Cerebellar nuclear complex (tissue), 1 donor: ENCODE measurements at places on chromosomes 7 and 10.

DNA sequence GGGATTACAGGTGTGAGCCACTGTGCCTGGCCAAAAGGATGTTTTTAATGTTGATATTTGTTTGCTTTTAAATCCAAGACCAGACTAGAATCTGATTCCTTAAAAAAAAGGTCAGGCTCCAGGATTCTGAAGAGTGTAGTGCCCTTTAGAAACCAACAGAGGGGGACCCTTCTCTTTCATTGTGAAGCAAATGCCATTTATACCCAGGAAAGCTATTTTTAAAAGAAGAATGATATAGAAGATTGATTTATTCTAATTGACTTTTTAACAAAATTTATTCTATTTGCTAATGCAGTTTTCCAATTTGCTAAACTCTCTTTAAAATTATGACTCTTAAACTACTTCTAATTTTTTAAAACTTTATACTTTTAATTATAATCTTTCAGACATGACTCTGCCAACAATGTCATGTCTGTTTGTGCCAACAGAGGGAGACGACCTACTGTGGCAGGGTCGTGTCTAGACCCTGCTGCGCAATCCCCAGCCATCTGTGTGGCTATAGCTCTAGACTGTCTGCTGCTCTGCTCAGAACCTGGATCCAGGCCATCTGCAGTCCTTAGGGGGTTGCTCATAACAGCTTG is 201.0 kb upstream of the IMMP2L start:
- no peak for DNase-seq

DNA sequence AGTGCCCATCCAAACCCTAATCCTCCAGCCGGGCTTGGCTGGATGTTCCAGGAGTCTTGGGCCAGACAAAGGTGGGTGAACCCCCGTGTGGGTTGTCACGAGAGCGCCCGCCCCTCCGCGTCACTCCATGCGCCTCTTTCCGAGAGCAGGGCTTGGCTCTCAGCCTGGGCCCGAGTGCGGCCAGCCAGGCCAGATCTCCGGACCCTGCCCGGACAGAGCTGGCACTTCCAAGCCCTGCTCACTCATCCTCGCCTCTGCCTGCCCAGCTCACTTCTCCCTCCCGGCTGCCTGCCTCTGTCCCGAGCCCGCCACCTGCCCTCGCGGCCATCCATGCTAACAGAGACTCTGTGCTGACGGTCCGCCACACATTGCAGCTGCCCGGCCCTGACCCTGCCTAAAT is 34.6 kb downstream of the AGAP3 start:
- DNase-seq: no peak

GRCh38 chr10:2680821-2681220 is 386.5 kb upstream of the PFKP start:
- DNase-seq: no peak

- DNase-seq: no peak
These were observed 39.6 kb upstream of the CABCOCO1 start for GRCh38 chr10:61623161-61623560.

DNA sequence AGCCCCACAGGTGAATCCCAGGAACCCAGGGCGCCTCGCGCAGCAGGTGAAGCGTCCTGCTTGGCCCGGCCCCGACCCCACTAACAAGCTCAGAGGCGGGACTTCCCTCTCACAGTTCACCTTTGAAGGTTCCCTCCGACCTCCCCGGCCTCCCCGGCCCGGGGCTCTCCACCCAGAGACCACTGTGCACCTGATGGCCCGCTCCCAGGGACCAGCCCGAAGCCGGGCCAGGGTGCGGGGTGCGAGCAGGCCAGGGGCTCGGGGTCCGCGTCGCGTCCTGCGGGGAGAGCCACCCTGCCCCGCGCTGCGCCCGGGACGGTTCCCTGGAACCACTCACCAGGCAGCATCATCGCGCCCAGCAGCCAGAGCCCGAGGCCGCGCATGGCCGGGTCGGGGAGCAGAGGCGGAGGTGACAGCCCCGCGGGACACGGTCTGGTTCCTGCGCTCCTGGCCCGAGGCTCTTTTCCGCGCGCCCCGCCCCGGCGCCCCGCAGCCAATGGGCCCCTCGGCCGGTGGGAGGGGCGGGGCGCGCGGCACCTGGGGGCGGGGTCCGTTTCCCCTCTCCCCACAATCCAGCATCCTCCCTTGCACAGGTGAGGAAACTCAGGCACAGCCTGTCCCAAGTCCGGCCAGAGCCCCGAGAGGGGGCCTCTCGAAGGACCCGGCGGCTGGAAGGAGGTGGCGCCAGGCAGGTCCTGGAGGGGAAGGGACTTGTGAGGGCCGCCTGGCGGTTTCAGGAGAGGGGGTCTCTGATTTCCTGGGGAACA is at the start of gene ADAM8:
ADAM8 (minus strand) TSS at position 434 of the 767 bp plus-strand sequence; CDS start at position 383, 51 bp downstream.
- DNase-seq: no peak

DNA sequence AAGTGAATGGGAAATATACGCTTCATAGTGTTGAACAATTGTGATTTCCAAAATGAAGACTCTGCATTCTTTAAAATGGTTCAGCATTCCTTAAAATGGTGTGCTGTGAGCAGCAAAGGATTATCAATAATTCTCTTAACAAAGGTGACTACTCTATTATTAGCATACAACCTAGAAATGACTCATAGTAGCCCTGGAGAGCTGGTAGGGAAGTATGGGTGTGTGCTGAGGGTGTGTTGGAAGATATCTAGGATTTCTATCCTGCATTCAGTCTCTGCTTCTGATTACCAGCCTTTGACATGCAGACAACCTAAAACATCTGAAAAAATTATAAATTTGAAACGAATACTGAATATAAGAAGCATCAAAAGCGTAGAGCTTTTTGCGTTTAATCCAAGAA is 72.5 kb downstream of the SEMA3D start:
- DNase-seq: no peak

DNA sequence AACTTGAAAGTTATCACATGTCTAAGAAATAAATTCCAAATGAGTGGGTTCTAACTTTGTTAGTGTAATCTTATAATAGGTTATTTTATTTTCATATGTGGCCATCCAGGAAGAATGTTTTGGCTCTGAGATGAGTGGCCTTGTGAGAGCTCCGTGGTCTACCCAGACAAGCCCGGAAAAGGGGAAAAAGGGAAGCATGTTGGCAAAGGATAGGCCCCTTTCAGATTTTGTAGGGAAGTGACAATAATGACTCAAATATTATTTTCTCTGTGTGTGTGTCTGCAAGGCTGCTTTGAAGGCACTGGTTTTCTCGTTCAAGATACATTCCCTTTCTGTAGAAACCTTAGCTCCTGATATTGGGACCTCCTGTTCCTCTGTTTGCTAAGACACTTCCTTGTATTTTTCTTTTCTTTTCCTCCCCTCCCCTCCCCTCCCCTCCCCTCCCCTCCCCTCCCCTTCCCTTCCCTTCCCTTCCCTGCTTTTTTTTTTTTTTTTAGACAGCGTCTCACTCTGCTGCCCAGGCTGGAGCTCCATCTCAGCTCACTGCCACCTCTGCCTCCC is 240.8 kb downstream of the LRMDA start:
- no peak for DNase-seq

DNA sequence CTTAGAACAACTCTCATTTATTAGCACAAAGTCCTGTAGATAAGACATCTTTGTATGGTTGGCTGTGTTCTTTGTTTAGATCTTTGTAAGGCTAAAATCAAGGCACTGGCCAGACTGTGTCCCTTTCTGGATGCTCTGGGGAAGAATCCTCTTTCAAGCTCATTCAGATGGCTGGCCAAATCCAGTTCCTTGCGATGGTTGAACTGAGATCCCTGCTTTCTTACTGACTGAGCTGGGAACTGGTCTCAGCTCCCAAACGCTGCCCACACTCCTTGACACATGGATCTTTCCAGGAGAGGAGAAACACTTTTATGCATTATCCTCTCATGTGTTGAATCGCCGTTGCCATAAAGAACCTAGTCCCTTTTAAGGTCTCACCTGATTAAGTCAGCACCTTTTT is 586.5 kb upstream of the IGFBP3 start:
- no peak for DNase-seq

GRCh38 chr10:127146661-127147060 is 49.7 kb downstream of the INSYN2A start:
- DNase-seq: no peak

DNA sequence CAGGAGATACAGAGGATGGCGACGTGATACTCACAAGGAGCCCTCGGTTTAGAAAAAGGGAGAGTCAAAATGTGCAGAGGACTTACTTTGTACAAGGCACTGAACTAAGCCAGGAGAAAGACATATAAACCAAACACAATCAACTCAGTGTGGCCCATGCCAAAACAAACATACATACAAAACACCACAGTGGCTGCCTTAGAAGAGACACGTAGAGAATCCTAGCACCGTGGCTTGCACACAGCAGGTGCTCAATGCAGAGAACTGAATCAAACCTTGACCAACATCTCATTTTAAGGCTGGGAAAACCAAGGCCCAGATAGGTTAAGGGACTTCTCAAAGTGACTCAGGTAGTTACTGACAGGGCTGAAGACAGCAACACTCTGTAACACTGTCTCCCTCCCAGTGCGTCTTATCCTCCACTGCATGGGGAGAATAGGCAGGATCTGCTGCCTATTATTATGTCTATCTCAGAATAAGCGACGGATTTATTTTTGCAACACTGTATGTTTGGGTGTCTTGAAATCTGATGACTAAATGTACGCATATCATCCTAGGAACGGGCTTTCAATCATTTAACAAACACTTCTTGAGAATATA is 11.0 kb downstream of the SORBS1 start:
- DNase-seq: no peak

DNA sequence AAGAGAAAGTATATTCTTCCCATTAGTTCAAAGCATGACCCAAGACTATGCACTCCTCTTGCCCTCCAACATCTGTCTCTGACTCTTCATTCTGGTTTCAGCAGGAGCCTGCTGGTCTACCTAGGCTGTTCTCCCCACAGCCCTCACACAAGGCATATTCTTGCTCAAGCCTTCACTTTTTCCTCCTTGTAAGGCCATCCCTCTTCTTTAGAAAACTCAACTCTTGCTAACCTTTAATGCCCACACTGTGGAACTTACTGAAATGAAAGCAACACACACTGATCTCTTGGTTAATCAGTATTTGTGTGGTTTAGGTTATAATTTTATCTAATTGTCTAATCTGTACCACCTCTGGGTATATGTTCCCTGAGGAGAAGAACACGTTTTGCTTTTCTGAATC is 75.8 kb downstream of the PRKCQ start:
- no peak for DNase-seq

- DNase-seq: no peak
These were observed 65.4 kb downstream of the FANK1 start for GRCh38 chr10:125961743-125962142.

DNA sequence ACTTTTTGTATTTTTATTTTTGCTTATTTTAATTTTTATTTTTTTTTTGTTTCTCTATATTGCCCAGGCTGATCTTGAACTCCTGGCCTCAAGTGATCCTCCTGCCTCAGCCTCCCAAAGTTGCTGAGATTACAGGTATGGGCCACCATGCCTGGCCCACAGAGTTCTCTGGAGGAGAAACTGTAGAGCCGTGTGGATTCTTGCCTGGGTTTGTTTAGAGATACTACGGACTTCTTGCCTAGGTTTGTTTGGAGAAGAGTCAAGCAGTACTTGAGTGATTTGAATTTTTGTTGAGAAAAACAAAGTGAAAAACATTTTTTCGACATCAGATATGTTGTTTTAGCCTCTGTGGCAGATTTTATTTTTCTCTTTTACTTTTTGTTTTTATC is 99.0 kb downstream of the CAMK1D start:
- DNase-seq: no peak

DNA sequence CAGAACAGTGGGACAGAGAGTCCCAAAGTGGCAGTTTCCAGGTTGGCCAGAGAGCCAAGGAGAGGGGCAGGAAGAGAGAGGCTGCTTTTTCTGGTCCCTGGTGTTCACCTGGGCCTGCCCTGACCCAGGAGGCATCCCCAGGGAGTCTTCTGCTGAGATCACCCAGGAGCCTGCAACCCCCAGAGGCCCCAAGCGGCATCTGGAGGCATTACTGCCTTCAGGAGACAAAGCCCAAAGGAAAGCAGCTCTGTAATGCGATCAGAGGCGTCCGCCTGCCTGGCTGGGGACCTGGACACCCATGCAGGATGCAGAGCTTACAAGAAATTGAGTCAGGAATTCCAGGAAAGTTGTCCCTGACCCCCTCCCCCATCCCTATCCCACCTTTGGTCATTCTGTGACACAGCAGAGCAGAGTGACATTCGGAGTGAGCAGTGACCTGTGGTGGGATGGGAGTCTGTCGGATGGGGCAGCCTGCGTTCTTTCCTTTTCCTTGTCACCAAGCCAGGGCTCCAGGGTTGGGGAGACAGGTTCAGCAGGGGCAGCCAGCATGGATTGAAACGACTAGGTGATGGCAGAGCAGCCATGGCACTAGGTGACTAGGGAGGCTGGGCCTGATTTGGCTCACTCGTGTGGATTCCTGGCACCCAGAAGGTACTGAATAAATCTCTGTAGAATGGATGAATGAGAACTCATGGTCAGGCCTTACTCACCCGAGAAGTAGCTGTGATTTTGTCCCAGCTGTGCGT is 10.4 kb downstream of the UNC5B start:
- DNase-seq: no peak

DNA sequence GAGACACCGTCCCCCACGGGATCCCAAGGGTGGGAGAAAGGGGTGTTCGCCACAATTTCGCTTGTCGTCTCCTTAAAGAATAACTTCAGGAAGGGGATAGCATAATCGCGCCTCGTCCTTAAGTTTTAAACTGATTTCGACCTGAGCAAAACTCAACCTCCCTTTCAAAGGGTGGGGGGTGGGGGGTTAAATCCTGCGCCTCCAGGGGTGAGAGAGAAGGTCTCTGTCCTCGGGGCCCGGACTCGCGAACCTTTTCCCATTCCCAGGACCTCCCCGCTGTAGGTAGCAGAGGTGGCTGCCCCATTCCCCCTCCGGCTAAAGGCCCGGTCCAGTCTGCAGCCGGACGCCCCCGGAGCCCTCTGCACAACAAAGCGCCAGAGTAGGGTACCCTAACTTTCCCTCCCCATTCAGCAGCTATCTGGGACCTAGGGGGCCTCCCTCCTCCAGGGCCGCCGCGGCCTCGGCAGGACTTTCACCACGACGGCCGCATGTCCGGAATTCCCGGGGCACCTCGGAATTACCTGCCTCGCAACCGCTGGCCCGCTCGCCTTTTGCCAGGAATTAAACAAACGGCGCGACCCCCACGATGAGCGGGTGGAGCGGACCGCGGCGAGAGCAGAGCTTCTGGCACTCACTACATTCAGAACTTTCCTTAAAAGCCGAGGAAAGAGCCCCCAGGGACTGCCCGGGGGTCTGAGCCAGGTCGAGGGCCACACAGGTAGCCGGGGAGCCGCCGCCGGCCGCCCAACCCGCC is 1.7 kb downstream of the CDK6 start:
- no peak for DNase-seq
